Osteoblast (primary cell): ENCODE measurements at places on chromosomes 6 and 20.
A peak's percentile ranks its signal among the peaks of the same experiment; 100 is the strongest.

DNA sequence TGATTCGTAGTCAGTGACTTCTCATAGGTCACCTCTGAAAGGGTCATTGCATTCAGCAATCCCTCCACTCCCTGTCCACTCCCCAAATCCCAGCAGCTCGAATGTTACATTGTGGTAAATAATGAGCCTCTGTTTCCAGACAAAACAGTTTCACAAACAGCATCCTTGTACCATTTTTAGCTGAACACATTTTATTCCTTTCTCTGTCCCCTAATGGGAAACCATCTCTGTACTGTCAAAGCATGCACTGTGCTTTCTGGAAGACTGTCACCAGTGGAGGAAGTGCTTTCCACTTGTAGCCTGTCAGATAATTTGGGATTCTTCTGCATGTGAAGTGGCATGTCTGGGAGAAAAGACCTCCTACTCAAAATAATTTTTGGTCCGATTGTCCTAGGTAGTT lies 82.0 kb downstream of the SLC35F1 start:
- H3K4me3 ChIP-seq: no peak overlapping the region
- no peak overlapping the region for H3K27ac ChIP-seq
- no peaks in the 10 kb centered on the region for H3K4me1 ChIP-seq
- DNase-seq: no peak
- no peaks in the 10 kb centered on the region for H3K36me3 ChIP-seq

- H3K27me3 ChIP-seq: no peaks in the 10 kb centered on the region
- no peak overlapping the region for H3K27ac ChIP-seq
- H3K36me3 ChIP-seq: peaks cover 24% of the 10 kb centered on the region
- no peak overlapping the region for H3K4me3 ChIP-seq
- peaks cover 16% of the 10 kb centered on the region for H3K4me1 ChIP-seq
- no peak for DNase-seq
Measured at GRCh38 chr6:127291495-127291894, 24.8 kb downstream of the RNF146 start.

DNA sequence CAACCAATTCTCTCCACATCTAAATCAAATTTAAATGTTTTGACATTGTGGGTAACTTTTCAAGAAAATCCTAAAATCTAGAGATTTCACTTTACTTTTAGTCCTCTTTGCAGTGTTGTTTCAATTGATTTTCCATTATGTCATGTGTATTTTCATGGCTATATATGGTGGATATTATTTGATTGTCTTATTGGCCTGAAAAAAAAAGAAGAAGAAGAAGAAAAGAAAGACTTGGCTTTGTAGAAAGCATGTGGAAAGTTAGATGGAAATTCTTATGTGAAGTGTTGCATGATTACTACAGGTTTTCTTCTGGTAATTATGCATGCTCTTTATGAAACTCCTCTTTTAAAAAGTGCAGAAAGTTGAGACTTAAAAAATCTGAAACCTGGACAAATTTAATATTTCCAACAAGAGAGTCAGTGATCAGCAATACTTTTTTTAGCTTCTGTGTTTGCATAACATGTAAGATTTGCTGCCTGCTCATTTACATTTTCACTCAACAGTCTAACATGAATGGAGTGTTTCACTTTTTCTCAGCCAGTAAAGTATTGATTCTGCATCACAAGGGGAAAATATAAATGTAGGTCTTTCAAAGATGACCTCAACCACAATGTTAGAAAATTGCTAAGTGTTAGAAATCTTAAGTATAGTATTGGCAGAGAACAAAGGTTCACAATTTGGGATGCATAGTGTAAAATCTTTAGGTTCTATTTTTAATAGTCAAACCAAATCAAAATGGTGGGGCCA lies 438.7 kb downstream of the BCKDHB start:
- no peak overlapping the region for H3K4me3 ChIP-seq
- H3K27me3 ChIP-seq: no peaks in the 10 kb centered on the region
- peak overlapping the region; percentile 69 for H3K27ac ChIP-seq
- peaks cover 75% of the 10 kb centered on the region for H3K4me1 ChIP-seq
- no peak for DNase-seq

GRCh38 chr20:58633161-58634053 lies 17.7 kb upstream of the STX16 start:
- H3K4me3 ChIP-seq: no peak overlapping the region
- DNase-seq: no peak
- no peak overlapping the region for H3K27ac ChIP-seq

DNA sequence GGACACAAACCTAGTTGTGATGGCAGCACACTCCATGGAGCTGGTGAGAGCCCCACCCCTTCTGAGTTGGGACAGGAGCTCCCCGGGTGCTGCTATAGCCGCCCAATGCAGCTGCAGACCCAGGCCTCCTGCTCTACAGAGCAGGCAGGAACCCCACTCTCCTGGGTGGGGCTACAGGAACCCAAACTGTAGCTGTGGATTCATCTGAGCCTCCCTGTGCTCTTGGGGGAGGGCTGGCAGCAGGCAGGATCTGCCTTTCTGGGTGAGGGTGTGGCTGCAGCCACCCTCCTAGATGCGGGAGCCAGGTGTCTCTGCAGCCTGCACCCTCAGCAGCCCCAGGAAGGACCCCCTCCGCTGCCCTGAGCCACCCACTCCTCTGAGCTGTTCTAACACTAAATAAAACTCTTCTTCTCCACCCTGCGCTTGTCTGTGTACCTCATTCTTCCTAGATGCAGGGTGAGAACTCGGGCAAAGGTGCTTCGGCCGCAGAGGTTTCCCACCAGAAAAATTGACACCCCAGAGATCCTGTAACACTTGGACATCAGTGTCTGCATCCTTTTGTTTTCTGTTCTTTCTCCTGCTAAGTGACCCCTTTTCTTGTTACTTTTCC lies 55.2 kb upstream of the KIF13A start:
- H3K27me3 ChIP-seq: no peaks in the 10 kb centered on the region
- no peak overlapping the region for H3K4me3 ChIP-seq
- H3K27ac ChIP-seq: no peak overlapping the region
- no peaks in the 10 kb centered on the region for H3K36me3 ChIP-seq

- no peak overlapping the region for H3K4me3 ChIP-seq
- no peak overlapping the region for H3K27ac ChIP-seq
- no peaks in the 10 kb centered on the region for H3K36me3 ChIP-seq
- DNase-seq: no peak
- H3K27me3 ChIP-seq: no peaks in the 10 kb centered on the region
Measured at GRCh38 chr6:164142322-164142721, 727.8 kb downstream of the QKI start.

- DNase-seq: no peak
- no peaks in the 10 kb centered on the region for H3K36me3 ChIP-seq
- H3K27ac ChIP-seq: no peak overlapping the region
- no peaks in the 10 kb centered on the region for H3K27me3 ChIP-seq
Measured at GRCh38 chr6:131255911-131256310, 120.6 kb downstream of the AKAP7 start.

- no peaks in the 10 kb centered on the region for H3K36me3 ChIP-seq
- H3K4me3 ChIP-seq: no peak overlapping the region
- DNase-seq: peak; percentile 57
- H3K27ac ChIP-seq: no peak overlapping the region
- no peaks in the 10 kb centered on the region for H3K4me1 ChIP-seq
Measured at GRCh38 chr6:157283330-157283898, 39.9 kb downstream of the TMEM242 start.

GRCh38 chr20:61931476-61932198 lies 134.0 kb downstream of the TAF4 start:
- no peaks in the 10 kb centered on the region for H3K27me3 ChIP-seq
- peak; percentile 67 for DNase-seq
- no peak overlapping the region for H3K4me3 ChIP-seq
- no peaks in the 10 kb centered on the region for H3K36me3 ChIP-seq
- no peak overlapping the region for H3K27ac ChIP-seq
- H3K4me1 ChIP-seq: no peaks in the 10 kb centered on the region

GRCh38 chr20:25081065-25081729 lies 744 bp downstream of the VSX1 start:
- H3K27me3 ChIP-seq: peaks cover 98% of the 10 kb centered on the region
- H3K36me3 ChIP-seq: no peaks in the 10 kb centered on the region
- H3K27ac ChIP-seq: no peak overlapping the region
- DNase-seq: no peak
- no peak overlapping the region for H3K4me3 ChIP-seq

GRCh38 chr20:60695226-60696000 lies 556.6 kb upstream of the CDH4 start:
- H3K27me3 ChIP-seq: no peaks in the 10 kb centered on the region
- DNase-seq: no peak
- no peaks in the 10 kb centered on the region for H3K36me3 ChIP-seq
- H3K27ac ChIP-seq: no peak overlapping the region

DNA sequence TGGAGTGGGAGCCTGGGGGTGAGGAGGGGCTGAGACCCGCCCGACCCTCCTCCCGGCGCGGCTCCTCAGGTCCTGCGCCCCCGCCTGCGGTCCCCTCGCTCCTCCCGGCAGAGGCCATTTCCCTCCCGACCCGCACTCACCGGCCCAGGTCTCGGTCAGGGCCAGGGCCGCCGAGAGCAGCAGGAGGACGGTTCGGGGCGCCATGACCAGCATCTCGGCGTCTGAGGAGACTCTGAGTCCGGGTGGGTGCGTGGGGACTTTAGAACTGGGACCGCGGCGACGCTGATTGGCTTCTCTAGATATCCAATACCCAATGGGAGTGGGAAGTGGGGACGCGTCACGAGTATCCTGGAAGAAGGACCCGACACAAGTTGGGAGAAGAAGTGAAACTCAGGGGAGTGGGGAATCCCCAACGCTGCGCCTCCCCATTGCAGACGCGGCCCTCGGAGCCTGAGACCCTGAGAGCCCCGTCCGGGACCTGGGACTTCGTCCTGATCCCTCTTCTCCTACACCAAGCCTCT lies at the start of gene HLA-B:
HLA-B (minus strand) TSS at position 234 of the 521 bp plus-strand sequence; CDS start at position 213, 21 bp downstream.
- peaks cover 21% of the 10 kb centered on the region for H3K36me3 ChIP-seq
- peaks cover 8% of the 10 kb centered on the region for H3K4me1 ChIP-seq
- H3K27me3 ChIP-seq: peaks cover 33% of the 10 kb centered on the region

DNA sequence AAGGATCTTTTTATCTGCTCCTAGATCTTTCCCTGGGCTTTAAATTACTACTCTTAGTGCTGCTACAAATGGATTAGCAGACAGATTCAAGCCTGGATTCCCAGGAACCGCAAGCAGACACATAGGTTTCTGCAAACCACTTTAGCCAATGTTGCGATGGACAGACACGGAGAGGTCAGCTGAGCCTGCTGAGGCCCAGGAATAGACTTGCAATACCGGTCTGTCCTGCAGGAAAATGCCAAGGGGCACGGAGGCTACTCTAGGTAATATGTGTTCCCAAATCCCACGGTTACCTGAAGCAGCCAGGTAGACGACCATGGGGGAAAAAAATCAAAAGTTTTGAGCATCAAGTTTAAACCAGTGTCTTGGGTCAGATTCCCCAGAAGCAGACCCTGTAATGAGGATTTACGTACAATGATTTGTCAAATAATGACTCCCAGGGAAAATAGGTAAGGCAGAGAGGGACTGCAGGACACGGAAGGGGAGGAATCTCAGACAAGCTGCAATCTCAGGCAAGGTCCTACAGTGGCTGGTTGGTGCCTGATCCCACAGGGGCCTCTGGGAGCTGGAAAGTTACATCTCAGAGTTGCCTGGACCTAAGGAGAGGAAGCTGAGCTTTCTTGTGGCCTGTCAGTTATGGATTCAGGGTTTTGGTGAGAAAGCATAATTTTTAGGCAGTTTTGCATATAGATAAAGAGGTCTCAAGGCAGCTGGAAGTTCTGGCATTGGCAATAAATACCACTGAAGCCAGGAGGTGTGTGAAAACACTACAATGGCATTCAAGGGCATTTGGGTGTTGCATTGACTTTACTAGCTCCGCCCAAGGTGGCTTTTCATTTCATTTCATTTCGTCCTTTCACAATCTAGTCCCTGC lies 12.5 kb downstream of the OTOR start:
- H3K36me3 ChIP-seq: no peaks in the 10 kb centered on the region
- DNase-seq: no peak
- H3K4me3 ChIP-seq: no peak overlapping the region
- no peaks in the 10 kb centered on the region for H3K4me1 ChIP-seq
- H3K27ac ChIP-seq: no peak overlapping the region
- H3K27me3 ChIP-seq: peaks cover under 1% of the 10 kb centered on the region

GRCh38 chr6:6332811-6333244 lies 12.4 kb upstream of the F13A1 start:
- no peak for DNase-seq
- H3K36me3 ChIP-seq: no peaks in the 10 kb centered on the region
- no peaks in the 10 kb centered on the region for H3K4me1 ChIP-seq
- H3K4me3 ChIP-seq: no peak overlapping the region
- no peaks in the 10 kb centered on the region for H3K27me3 ChIP-seq

DNA sequence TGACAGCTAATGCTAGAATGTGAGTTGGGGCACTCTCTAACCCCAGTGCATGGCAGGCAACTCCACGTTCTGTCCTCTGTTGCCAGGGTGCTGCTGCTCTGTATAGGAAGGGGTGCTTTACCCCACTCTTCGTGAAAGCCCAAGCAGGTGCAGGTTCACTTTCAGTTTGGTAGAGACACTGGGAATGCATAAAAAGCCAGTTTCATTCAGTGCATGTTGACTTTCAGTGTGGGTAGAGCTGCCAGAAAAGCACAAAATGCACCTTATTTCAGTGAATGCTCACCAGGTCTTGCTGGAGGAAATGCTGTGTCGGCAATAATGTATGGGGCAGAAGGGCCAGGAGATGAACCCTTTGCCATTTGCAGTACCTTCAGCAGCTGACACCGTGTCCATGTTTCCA lies 62.1 kb upstream of the ADGRB3 start:
- no peaks in the 10 kb centered on the region for H3K36me3 ChIP-seq
- no peak for DNase-seq
- no peak overlapping the region for H3K27ac ChIP-seq

GRCh38 chr20:49646126-49646525 lies 67.6 kb downstream of the B4GALT5 start:
- H3K27me3 ChIP-seq: no peaks in the 10 kb centered on the region
- H3K4me1 ChIP-seq: peaks cover 12% of the 10 kb centered on the region
- DNase-seq: peak; percentile 57
- peak overlapping the region; percentile 50 for H3K27ac ChIP-seq
- peaks cover 42% of the 10 kb centered on the region for H3K36me3 ChIP-seq

- H3K27ac ChIP-seq: no peak overlapping the region
- no peaks in the 10 kb centered on the region for H3K4me1 ChIP-seq
- DNase-seq: no peak
- H3K36me3 ChIP-seq: no peaks in the 10 kb centered on the region
Measured at GRCh38 chr6:166853371-166854325, 102.7 kb downstream of the RNASET2 start.

- H3K27me3 ChIP-seq: peaks cover 47% of the 10 kb centered on the region
- H3K36me3 ChIP-seq: no peaks in the 10 kb centered on the region
- no peaks in the 10 kb centered on the region for H3K4me1 ChIP-seq
- no peak overlapping the region for H3K27ac ChIP-seq
- no peak overlapping the region for H3K4me3 ChIP-seq
Measured at GRCh38 chr20:62561182-62561581, 81.1 kb upstream of the SLCO4A1 start.

- H3K4me3 ChIP-seq: no peak overlapping the region
- H3K27ac ChIP-seq: no peak overlapping the region
- H3K4me1 ChIP-seq: no peaks in the 10 kb centered on the region
- peak; percentile 88 for DNase-seq
- no peaks in the 10 kb centered on the region for H3K36me3 ChIP-seq
Measured at GRCh38 chr6:166165558-166166313, 1.9 kb downstream of the TBXT start.

DNA sequence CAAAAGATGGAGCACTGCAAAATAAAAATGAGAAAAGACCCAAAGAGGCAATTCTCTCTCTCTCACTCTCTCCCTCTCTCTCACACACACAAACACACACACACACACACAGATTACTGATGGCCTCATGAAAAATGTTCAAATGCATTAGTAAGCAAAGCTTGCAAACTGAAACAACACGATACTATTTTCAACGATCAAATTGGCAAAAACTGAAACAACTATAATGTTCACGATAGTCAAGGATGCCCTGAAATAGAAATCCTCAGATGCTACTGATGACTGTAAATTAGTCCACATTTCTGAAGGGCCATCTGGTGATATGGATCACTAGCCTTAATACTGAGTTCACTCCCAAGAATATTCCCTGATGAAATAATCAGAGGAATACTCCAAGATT lies 100.8 kb downstream of the TRERF1 start:
- no peak overlapping the region for H3K27ac ChIP-seq
- no peak for DNase-seq
- no peaks in the 10 kb centered on the region for H3K36me3 ChIP-seq
